ENCODE measurements at places on chromosomes 2 and 18.

DNA sequence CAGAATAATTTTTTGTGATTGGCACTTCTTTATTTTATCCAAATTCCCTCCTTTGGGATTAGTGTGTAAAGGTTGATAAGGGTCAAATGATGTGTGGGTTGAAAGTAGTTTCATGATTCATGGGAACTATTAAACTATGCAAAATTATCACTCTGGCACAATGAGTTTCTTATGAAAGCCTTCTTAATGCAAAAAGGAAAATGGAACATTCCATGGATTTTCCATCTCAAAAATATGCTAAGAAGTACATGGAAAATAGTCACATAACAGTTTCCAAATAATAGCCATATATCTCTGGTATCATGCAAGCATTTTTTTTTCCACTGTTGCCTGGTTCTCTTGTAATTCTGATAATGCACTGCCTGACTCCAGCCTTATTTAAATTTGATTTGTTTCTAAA lies 639.7 kb downstream of the NR4A2 start:
- no peak for DNase-seq

DNA sequence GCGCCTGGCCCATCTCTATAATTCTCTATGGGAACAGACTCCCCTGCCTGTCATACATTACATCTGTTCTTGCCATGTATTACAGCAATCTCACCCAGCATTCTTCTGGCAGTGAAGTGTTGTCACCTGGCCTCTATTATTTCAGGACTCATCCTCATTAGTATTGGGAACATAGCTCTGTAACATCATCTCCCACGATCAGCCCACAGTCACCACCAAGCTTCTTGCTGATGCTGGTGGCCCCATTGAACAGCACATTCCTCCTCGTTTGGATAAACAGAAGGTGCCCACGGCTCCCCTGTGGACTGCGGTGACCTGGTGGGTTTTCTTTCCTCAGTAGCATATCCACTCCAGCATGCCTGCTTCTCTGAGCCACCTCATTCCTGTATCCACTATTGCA lies 21.5 kb downstream of the CHCHD5 start:
- no peak for DNase-seq

GRCh38 chr2:176111846-176112374 lies 4.7 kb upstream of the HOXD10 start:
- peak; percentile 54 for DNase-seq

- DNase-seq = no peak
These were observed 174.9 kb downstream of the EPHA4 start for GRCh38 chr2:221397187-221397586.

DNA sequence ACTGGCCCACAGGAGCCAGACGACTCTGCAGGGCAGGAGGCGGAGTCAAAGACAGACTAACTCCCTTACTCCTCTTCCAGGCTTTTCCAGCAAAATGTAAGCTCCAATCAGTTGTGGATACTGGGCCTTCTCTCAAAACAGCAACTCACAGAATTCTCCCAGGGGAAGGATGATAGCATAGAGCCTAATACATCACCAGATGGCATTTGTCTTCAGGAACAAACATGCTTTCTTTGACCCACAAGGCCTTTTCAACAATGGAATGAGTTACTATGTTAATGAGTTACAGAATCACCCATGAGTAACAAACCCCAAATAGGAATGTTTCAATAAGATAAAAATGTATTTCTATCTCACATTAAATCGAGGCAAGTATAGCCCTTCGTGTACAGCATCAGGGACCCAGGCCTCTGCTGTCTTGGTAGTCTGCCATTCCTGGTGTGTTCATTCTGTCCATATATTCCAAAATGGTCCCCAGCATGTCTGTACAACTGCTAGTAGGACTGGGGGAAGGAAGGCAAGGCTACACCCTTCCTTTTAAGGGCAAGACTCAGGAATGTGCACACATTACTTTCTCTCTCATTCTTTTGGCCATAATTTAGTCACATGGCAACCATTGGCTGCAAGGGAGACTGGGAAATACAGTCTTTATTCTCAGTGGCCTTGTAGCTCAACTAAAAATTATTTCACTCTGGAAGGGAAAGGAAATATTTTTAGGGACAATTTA lies 76.4 kb downstream of the BOD1L2 start:
- DNase-seq = no peak

DNA sequence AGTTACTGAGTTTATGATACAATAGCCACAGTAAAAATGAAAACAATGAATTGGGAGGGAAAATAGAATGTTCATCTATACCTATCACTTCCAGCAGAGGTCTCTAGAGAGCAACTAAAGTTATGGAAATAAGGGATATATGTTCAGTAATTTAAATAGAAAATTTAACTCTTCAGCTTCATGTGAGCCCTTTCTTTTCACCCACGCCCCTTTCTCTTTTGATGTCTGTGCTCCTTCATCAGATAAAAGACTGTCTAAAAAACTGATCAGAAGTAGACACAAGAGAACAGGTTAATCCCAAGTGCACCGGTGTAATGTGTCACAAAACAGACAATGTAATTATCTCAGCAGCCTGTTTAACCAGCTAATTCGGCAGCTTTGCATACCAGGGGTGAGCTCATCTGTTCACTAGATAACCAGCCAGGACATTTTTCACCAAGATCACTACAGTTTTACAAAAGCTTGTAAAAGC lies 238.5 kb upstream of the ERBB4 start:
- peak; percentile 79 for DNase-seq

DNA sequence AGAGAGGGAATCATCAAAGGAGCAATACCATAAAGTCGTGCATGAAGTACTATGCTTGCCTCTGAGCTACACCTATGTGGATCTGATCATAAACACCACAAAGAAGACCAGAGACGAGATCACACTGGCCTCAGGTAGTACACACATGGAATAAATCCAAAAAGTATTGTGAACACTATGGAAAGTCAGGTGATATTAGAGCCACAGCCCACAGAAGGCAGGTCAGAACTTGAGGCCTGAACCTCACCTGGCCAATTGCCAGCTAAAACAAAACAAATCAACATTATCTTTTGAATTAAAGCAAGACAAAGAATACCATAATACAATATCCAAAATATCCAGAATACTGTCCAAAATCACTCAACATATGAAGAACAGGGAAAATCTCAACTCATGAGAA lies 371.1 kb downstream of the NCKAP5 start:
- no peak for DNase-seq

GRCh38 chr18:23519734-23520133 lies 16.4 kb downstream of the RMC1 start:
- no peak for DNase-seq

DNA sequence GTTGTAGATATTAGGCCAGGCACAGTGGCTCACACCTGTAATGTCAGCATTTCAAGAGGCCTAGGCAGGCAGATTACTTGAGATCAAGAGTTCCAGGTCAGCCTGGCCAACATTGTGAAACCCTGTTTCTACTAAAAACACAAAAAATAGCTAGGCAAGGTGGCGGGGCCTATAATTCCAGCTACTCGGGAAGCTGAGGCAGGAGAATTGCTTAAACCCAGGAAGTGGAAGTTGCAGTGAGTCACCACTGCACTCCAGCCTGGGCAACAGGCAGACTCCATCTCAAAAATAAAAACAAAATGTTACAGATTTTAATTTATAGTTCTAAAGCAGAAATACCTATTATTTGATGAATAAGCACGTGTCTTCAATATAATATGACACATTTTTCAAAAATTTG lies 65.6 kb upstream of the UBXN4 start:
- no peak for DNase-seq

GRCh38 chr2:28752631-28753376 lies 1.2 kb downstream of the PPP1CB start:
- DNase-seq = no peak

DNA sequence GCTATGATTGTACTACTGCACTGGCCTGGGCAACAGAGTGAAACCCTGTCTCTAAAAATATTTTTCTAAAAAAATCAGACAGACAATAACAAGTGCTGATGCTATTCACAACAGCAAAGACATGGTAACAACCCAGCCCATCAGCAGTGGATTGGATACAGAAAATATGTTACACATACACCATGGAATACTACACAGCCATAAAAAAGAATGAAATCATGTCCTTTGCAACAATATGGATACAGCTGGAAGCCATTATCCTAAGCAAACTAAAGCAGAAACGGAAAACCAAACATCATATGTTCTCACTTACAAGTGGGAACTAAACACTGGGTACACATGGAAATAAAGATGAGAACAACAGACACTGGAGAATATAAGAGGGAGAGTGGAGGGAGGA lies 19.9 kb downstream of the FAM161A start:
- DNase-seq = no peak

DNA sequence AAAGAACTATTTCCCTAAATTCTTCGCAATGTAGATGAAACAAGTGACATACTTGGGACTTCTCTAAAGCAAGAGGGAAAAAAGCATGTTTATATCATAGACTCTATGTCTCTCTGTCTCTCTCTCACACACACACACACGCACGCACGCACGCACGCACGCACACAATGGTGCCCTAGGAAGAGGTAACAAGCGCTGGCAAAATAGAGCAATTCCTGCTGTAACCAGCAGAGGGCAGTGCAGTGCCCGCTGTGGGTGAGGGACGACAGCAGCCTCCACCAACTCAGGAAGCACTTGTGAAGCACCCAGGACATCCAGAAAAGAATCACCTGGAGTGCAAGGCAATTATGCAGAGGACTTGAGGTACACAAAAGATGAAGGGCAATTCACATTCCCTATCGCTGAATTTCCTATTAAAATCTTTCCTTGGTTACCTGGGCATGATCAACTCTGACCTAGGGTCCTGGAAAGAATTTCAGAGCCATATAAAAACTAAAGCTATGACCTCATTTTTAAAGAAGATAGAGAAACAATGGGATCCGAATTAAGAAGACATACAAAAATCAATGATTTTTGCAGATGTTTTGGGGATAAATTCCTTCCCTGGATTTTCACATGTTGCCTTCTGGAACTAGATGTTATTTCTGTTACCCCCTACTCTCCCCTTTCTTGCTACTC lies 166.4 kb downstream of the PDE11A start:
- peak; percentile 37 for DNase-seq

GRCh38 chr18:58992301-58993231 lies 127.9 kb downstream of the ZNF532 start:
- DNase-seq = no peak

DNA sequence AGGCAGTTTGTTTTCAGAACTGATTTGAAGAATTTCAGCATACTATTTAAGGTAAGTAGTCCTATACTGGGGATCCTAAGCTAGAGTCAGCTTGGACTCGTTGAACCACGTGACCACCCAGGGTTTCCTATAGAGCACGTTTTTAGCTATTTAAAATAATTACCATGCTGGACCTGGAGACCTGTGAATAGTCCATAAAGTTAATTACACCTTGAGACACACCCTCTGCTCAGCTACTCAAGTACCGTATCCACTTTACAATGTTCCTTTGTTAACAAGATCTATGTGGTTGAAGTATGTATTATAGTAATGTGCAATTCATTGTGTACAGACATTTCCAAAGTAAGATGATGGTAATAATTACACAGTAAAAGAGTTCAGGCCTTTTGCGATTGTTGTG lies 67.6 kb downstream of the CRIM1 start:
- DNase-seq = peak; percentile 25

- no peak for DNase-seq
These were observed 448.1 kb upstream of the DCC start for GRCh38 chr18:51891876-51892275.

DNA sequence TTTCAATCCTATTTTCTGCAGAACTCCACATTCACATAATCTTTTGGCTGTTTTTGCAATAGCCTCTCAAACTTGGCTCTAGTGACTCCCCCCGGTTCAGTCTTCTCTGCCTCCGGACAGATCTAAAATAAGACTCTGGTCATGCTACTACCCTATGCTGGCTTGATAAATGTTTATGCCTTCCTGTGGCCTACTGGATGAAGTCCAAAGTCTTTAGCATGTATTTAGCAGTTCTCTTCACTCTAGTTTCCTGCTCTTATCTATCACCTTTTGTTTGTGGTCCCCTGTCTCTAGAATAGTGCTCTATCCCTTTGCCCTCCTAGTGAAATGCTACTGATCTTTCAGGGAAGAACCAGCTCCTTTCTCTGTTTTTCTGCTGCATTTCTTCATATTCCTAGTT lies 14.4 kb downstream of the ADCYAP1 start:
- no peak for DNase-seq

DNA sequence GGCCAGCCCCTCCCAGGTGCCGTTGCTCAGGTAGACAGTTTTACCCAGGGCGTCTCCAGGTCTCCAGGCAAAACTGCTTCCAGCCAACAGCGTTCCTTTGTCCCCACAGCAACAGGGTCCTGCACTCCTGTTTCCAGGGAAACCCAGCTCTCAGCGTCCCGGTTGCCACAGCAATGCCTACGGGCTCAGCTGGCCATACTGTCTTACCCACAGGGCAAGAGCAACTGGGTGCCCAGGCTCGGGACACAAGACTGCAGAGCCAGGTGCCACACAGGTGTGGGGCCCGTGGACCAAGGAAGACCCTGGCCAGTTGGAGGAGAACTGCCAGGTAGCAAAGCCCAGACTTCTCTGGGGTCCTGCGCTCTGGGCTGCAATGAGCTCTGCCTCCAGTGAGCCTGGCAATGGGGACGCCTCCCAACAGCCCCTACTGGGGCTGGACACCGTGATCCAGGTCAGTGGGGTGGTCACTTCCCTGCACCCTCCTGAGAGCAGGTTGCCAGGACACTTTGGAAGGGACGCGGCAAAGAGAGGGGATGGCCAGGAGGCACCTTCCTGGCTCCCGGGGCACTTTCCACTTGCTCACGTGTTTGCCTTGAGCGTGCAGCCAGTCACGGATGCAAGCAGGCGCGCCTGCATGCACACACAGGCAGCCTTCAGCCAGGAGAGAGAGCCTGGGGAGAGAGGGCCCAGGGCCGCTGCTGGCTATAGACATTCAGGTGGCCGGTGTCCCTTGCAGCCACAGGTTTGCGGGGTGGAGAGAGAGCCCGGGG lies at the start of gene CROCC2:
TSS of gene CROCC2 (plus strand) at position 196 of the 770 bp plus-strand sequence. CDS start at position 374, 178 bp downstream.
- peak; percentile 15 for DNase-seq

GRCh38 chr2:181892799-181893435 lies 1.4 kb downstream of the ITPRID2 start:
- DNase-seq = no peak

- no peak for DNase-seq
These were observed 253.1 kb downstream of the SH3BP4 start for GRCh38 chr2:235204948-235205347.

DNA sequence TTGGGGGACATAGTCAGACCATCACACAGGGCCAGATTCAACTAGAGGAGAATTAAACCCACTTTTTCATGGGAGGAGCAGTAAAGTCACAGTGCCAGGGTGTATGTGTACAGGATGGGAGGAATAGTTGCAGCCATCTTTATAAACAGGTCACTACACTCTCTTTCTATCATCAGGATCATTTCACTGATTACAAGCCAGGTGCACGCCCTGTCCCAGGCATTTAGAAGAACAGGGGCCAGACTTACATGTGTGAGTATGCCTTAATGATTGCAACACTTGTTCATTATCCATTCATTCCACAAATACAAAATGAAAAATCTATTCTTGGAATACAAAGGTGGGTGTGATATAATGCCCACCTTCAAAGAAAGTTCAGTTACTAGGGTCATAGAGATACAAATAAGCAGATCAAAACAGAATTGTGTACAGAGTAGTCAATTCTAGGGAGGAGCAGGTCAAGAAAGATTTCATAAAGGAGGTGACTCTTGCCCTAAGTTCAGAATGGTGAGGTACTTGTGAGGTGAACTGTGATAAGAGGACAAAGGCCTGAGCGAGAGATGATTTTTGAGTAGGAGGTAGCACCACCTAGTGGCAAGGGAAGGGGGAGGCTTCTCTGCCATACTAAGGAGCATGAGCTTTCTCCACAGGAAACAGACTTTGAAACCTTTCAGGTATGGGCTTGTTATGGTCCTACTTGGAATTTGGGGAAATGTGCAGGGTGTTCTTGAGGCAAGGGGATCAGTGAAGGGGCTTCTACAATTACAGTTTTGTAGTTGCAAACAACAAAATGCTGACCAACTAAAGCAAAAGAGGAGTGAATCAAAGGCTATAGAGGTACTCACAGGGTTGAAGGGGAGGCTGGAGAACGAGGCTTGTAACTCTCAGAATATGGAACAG lies 156.3 kb downstream of the SUCLG1 start:
- peak; percentile 12 for DNase-seq

Measured in NCI-H526 treated with DMSO at 0.1 percent for 48 hours (cell line).